Urinary bladder (tissue), 4 donors: ENCODE measurements at places on chromosomes 16 and 17.

GRCh38 chr16:80615735-80616134 is 74.9 kb downstream of the DYNLRB2 start:
- no peak for DNase-seq

DNA sequence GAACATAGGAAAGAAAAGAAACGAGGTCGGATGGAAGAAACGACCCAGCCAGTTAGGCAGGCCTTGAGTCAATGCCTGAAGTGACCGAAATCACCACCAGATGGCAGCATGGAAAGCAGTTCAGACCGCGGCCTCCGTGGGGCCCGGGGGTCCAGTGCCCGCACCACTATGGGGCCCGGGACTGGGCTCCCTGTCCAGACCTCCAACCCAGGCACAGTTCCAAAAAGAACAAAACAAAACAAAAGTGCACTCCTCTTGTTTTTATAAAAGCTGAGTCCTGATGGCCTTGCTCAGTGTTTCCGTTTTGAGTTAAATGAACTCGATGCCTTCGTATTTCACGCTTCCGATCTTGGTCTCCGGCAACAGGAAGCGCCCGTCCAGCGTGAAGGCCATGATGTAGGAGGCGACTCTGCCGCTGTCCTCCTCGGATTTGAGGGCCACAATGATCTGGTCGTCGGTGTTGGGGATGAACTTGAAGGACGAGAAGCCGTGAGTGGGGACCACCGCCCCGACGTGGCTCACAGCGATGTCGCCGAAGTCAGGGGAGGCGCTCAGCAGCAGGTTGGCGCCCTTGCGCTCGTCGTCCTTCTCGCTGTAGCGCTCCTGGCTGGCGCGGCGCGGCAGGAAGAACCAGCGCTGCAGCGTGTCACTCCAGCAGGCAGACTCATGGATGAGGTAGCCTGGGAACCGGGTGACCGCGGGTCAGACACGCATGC is 13.7 kb upstream of the LGALS3BP start:
- no peak for DNase-seq

- no peak for DNase-seq
Observed at GRCh38 chr17:8155996-8156245, 3.7 kb upstream of the PER1 start.

- DNase-seq: no peak
Observed at GRCh38 chr16:16033208-16033717, 83.8 kb downstream of the ABCC1 start.

- DNase-seq: no peak
Observed at GRCh38 chr17:39123627-39124026, 27.8 kb downstream of the PLXDC1 start.

GRCh38 chr16:88003736-88004135 is 52.5 kb downstream of the BANP start:
- no peak for DNase-seq

- DNase-seq: no peak
Observed at GRCh38 chr17:67244431-67245072, 444 bp downstream of the HELZ start.

GRCh38 chr16:46949241-46949892 is 24.1 kb downstream of the DNAJA2 start:
- DNase-seq: no peak

DNA sequence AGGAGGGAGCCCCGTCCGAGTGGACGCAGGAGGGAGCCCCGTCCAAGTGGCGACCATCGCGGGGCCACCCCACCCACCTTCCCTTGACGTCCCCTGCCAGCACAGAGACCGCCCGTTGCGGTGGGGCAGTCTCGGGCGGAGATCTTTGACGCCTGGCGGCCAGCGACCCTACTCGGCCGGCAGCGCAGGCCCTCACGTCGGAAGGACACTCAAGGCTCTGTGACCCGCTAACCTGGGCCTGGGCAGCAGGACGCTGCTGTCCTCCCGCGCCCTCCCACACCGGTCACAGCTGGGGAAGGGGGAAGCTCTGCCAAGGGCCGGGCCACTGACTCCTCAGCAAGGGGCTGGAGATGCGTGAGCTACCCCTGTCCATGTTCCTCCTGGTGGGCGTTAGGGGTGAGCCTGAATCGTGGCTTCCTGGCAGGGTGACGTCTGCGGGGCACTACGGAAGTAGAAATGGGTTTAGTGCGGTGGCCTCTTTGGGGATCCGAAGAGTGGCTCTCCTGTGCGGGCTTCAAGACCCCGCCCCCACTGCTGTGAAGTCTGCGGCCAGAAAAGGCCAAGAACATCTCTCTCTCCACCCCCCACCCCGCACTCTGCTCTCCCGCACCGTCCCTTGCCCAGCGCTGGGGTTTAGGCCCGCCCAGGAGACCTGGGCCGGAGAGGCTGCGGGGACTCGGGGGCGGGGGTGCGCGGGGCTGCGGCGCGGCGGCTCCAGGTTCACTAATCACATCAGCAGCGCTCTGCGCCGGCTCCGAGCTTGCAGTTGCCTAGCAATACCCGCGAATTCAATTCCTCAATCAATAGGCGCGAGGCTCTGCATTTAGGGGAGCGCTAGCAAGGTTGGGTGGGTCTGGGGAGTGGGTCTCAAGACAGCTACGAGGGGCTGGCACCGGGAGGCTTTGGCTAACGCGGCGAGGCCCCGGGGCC is 5.8 kb downstream of the CBX8 start:
- DNase-seq: no peak

DNA sequence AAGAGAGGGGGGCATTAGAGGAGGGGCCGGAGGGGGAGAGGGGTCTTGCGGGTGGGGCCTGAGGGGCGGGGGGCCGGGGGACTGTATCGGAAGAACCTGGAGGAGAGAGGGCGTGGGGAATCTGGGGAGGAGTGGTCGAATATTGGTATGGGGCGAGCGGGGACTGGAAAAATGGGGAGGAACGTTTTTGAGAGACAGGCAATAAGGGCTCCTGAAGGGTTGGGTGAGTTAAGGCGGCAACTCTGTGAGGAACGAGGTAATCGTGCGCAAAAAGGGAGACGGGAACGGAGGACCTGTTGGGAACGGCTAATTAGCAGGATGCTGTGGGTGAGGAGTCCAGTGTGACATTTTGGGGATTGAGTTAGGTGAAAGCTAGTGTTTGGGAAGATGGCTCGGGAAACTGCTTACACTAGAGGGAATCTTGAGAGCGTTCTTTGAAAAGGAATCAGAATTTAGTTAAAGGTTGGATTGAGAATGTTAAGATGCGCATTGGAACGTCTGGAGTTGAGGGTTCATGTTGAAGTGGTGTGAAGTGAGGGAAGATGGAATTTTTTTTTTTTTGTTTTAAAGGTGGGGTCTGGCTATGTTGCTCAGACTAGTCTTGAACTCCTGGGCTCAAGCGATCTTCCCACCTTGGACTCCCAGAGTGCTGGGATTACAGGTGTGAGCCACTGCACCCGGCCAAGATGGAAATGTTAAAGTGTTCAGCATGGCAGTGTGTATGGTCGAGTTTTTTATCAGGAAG is 662 bp downstream of the WIPF2 start:
- DNase-seq: peak; percentile 62

DNA sequence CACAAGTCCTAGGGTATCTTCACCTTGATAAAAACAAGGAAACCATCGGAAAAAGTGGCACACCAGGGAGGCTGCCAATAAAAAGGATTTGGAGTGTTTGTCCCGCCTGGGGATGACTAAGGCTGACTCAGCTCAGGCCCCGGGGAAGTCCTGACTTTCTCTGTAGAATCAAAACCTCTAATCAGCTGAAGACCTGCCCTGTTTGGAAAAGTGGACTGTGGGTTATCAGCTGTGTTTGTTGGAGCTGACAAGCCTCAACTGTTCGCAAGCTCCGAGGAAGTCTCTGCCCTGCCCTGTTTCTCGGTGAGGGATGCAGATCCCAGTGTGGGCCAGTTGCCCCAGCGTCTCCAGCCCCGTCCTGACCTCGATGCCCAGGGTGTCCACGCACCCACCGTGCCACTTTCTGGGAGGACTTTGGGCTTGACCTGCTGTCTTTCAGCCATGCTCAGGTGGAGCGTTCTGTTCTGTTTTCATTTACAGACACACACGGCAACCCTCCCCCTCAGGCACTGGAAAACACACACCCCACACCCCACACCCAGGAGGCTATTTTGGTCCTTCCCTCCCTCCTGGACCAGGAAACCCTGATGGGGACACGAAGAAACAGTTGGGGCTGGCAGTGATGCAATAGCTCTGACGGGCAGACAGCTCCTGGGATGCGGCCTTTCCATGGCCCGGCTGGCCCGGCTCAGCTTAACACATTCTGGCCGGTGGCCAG is 27.6 kb upstream of the PITPNA start:
- DNase-seq: no peak

GRCh38 chr16:26818393-26818792 is 248.3 kb upstream of the C16orf82 start:
- no peak for DNase-seq

- no peak for DNase-seq
Observed at GRCh38 chr17:7843536-7844291, 9.7 kb downstream of the KDM6B start.

DNA sequence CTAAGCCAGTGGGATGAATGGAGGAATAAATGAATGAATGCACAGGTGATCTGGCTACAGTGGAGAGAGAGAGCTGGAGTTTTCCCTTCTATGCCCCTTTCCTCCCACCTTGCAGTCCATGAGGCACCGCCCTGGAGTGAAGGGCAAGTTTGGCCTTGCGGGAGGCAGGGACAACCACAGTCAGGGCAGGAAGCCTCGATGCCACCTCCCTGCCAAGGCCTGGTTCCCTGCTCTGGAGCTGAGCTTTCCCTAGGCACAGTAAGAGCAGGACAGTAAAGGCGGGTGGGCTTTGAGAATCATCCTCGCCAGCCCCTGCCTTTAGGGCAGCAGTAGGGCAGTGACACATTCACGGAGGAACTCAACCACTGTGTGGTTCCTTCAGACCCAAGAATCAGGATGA is 72.6 kb downstream of the RBFOX3 start:
- DNase-seq: no peak

GRCh38 chr16:51497541-51498211 is 346.6 kb upstream of the SALL1 start:
- DNase-seq: no peak

GRCh38 chr17:62981933-62982332 is 15.9 kb downstream of the TANC2 start:
- DNase-seq: no peak

DNA sequence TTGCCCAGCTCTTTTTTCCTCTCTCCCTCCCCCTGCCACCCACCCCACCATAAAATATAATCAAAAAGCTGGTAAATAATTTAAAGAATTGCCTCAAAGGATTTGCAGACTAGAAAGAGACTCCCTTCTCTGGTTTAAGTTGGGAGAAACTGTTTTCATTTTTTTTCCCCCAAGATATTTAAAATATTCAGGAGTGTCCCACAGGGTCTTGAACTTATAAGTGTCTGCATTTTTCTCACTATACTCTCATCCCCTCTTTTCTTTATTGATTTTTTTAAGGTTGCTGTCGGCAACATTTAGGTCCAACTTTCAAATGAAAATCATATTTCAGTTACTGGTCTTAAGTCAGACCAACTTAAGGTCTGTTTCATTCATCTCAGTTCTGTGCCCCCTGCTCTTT is 210.2 kb downstream of the MSI2 start:
- no peak for DNase-seq

DNA sequence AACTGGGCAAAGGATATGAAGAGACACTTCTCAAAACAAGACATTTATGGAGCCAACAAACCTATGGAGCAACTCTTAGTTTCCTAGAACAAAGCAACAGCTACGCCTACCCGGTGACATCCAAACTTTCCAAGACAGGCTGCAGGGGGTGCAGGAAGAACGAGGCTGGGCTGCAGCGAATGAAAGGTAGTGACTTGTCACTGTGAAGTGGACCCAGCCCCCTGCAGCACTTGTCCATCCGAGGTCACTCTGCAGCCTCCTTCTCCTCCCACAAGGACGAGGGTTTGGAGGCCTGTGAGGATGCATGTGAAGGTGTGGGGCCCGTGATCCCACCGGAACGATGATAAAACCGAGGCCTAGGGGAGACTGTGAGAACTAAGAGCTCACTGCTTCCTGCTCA is 192.6 kb upstream of the RPL38 start:
- DNase-seq: no peak

DNA sequence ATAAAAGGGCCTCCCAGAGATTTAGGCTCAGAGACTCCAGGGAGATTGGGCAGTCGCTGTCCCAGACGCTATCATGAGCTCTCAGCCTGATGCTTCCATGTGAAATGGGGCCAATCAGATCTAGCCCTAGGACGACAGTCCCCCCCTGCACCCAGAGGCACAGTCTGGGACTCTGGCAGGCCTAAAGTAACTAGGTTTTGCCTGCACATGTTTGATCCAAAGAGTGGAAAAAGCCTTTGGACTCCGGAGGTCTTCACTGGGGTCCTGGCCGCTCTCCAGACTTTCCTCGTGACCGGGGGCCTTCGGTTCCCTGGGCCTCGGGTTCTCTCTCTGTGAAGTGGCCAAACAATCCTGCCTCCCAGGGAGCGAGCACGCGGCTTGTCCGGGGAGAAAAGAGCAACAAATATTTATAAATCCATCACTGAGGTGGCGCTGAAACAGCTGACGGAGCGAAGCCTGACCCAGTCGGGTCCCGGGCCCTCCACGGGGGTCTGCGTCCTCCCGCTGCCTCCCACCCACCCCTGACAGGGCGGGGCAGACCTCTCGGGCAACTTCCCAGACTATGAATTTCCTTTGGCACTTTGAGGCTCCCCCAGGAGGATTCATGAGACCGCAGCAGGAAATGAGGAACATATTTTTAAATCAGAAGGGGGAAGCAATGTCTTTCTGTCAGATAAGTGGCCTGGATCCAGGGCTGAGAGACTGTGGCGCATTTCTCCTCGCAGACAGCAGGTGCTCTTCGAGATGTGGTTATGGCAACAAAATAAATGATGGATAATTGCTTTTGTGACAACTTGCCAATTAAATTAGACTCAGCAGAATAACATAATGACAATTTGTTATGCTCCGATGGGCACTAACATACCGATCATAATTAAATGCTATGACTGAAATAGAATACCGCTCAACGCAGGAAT is 38.9 kb downstream of the MRPS23 start:
- peak; percentile 20 for DNase-seq

- no peak for DNase-seq
Observed at GRCh38 chr17:78765821-78766220, 16.3 kb downstream of the CYTH1 start.

- DNase-seq: no peak
Observed at GRCh38 chr17:44102849-44103622, 20.4 kb downstream of the HDAC5 start.

DNA sequence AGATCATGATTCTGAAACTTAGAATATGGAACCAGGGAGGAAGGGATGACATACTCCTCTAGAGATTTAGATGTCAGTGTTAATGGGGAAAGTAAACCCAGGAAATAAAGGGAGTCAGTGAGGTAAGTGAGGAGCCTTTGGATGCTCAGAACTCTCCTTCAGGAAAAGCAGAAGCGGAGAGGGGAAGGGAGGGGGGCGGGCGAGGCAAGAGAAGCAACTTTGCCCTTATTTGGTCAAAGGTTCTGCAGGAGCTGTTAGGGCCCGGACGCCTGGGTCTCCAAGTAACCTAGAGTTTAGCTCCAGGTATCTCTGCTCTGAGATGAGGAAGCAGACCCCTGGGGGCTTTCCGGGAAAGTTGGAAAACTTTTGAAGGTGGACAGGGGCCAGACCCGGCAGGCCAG is 1.3 kb downstream of the PFN1 start:
- DNase-seq: no peak
